ENCODE measurements at places on chromosomes 2 and 18. TPM values are rescaled to one million over a fixed set of nuclear protein-coding genes. Genes with fewer than 3 reads are reported as not detected.

GRCh38 chr2:153972412-153972811 is 100.7 kb downstream of the GALNT13 start:
- DNase-seq = no peak

GRCh38 chr2:41000906-41001305 is 549.0 kb upstream of the SLC8A1 start:
- no peak for DNase-seq

- DNase-seq = no peak
These were observed 85.7 kb downstream of the SEPTIN10 start for GRCh38 chr2:109527846-109528705.

GRCh38 chr18:23539296-23539695 is 36.0 kb downstream of the RMC1 start:
- no peak for DNase-seq

DNA sequence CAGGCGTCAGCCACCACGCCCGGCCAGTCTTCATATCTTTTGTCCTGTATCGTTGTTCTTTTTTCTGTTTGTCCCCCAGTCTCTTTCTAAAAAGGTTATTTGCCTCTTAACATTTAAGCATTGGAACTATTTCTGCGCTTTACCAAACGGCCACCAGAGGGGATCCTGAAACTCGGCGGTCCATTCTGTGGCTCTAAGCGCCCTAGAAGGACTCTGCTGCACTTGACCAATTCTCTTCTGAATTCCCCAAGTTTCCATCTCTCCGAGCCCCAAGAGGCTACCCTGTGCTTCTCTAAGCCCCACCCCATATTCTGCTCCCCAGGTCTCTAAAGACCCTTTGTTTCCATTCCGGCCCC is 33.1 kb upstream of the REG3G start:
- DNase-seq = peak; percentile 9

- DNase-seq = no peak
These were observed 47.1 kb upstream of the SPRED2 start for GRCh38 chr2:65479524-65479923.

CRYBA2 gene
- 6.9 TPM for total RNA-seq

LYG2 gene
- not detected for total RNA-seq

DCDC2C gene
- not detected for total RNA-seq

DNA sequence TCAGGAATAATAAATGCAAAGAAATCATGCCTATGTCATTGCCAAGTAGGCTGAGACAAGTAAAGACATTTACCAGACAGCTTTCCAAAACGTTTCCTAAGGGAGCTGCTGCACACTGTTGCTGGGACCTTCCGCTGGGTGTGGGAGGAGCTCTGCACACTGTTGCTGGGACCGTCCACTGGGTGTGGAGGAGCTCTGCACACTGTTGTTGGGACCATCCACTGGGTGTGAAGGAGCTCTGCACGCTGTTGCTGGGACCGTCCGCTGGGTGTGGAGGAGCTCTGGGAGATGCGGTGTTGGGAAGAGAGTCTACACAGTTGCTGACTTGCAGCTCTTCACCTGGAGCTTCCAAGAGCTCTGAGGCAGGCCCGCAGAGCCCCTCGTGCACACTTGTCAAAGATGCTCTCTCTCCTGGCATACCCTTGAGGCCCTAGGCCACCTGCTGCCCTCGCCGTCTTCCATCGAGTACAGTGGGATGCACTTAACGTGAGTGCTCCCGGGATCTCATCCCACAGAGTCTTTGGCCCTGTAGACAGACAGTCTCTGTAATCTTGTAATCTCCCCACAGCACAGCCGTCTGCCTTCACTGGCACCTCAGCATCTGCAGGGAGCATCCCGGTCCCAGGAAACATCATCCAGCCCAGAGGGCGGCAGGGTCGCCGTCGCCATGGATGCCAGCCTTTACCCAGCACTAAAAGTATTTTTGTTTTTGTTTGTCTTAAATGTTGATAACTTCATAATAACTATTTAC is 51.4 kb downstream of the TRAPPC12 start:
- no peak for DNase-seq

DNA sequence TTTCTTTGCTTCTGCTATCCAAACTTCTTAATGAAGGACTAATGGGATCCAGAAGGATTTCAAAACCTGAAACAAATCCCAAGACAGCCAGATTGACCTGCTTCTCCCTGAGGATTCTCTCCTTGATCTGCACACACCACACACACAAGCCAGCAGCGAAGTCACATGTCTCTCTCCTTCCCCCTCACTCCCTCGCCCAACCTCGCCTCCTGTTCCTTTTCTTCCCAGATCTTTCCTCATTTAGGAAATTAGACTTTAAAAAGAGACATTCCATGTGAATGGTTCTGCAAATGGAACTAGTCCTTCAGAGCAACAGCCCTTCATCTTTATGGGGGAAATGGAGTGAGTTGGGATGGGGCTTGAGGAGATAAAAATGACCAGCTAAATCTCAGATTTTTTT is 639.1 kb upstream of the SETBP1 start:
- DNase-seq = no peak

DNA sequence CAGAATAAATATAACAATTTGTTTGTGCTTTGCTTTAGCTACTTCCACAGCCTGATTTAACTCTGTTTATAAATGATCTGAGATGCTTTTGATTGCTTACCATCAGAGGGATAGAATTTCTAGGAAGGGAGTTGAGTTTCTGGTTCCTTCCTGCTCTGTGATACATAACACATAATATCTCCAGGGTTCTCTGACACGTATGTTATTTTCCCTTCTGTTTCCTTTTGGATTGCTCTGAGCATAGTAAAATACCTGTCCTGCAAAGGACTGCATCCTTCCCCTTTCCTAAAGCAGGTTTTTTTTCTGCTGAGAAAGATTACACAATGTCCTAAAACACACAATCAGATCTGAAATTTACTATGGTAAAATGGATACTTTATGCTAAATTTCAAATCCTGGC is 76.1 kb downstream of the CABYR start:
- DNase-seq = no peak

GRCh38 chr2:187459256-187459655 is 11.2 kb upstream of the CALCRL start:
- no peak for DNase-seq

CD28 gene
- 0.34 TPM for total RNA-seq

GRCh38 chr2:218224186-218224585 is 7.2 kb downstream of the ARPC2 start:
- no peak for DNase-seq

GRCh38 chr2:196159221-196159892 is 12.0 kb downstream of the STK17B start:
- no peak for DNase-seq

DNA sequence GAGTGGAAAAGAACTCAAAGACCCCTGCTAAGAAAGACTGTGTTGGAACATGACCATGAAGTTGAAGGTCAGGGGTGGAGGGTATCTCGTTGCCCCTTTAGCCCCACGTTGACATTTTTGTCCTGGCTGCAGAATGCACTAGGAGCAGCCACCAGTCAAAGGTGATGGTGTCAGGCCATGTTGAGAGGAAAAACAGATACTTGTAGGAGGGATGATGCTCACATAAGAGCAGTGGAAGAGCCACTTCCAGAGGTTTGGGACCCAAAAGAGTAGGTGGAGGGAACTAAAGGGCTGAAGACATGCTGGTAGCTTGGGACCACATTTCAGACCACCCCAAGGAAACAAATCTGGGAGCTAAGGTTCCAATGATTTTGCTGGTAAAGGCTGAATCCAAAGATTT is 159.0 kb downstream of the MYO3B start:
- DNase-seq = no peak
